ENCODE measurements at places on chromosomes 6 and 20.

DNA sequence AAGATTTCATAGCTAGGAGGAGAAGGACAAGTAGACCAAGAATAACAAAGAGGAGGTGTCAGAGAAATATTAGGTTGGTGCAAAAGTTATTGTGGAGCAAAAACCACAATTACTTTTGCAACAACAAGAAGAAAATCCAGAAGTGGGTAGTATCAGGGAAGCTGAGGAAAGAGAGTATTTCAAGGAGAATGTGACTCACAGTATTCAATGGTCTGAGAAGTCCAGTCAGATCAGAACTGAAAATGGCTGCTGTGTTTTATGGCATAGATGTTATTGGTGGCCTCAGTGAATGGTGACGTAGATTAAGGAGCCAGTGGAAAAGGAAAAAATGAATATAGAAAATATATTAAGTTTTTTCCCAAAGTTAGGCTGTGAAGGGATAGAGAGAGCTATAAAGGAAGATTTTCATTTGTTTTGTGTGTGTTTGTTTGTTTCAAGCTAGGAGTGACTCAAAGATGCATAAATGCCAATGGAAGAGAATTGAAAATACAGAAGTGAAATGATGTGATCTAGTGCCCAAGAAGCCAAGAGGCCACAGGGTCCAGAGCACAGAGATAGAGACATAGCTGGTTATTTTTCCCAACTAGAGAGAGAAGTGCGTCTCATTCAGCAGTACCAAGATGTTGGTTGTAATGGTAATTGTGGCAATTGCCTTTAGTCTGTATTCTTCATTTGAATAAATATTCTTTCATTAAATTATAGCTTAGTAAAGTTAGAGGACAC is 112.8 kb downstream of the ADTRP start:
- DNase-seq, result peak; percentile 14

DNA sequence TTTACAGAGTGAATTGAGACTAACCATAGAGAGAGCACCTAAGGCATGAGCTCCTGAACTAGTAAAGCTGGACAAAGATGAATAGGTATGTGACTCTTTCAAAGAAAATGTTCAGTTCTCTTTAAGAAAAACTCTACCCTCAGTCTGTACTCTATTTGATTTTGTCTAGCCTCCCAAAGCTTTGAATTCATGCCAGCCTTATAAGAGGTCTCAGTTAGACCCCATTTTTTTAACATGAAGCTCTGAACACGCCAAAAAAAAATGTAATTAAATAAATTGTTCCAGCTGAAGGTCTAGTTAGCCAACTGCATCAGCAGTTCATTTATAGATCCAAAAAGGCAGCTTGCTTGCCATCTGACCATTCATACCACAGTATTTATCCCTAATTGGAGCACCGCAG is 71.6 kb downstream of the COL9A1 start:
- DNase-seq, result no peak

- no peak for DNase-seq
These were observed 82.6 kb downstream of the ASXL1 start for GRCh38 chr20:32440758-32441078.

DNA sequence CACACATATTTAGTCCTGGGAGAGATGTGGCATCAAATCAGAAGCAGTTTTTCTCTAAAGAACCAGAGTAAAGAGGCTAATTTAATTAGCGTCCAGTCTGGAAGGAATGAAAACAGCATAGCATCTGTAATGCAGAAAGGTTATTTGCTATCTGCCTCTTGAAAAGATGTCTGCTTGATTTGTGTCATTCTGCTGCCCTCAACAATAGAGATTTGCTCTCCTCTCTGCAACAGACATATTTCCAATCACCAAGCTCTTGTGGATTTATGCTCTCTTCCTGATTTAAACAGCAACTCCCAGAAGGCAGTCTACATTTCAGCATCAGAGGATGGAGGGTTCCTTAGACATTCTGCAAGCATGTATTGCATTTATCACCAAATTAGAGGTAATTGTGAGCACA is 53.5 kb upstream of the AKAP12 start:
- no peak for DNase-seq

GRCh38 chr6:7136859-7137334 is 29.1 kb downstream of the RREB1 start:
- peak; percentile 13 for DNase-seq

- no peak for DNase-seq
These were observed 7.8 kb upstream of the C6orf132 start for GRCh38 chr6:42150254-42150653.

GRCh38 chr6:2876210-2877056 is 26.7 kb downstream of the SERPINB9 start:
- peak; percentile 46 for DNase-seq

GRCh38 chr20:17530153-17530552 is 1.0 kb downstream of the BFSP1 start:
- no peak for DNase-seq

DNA sequence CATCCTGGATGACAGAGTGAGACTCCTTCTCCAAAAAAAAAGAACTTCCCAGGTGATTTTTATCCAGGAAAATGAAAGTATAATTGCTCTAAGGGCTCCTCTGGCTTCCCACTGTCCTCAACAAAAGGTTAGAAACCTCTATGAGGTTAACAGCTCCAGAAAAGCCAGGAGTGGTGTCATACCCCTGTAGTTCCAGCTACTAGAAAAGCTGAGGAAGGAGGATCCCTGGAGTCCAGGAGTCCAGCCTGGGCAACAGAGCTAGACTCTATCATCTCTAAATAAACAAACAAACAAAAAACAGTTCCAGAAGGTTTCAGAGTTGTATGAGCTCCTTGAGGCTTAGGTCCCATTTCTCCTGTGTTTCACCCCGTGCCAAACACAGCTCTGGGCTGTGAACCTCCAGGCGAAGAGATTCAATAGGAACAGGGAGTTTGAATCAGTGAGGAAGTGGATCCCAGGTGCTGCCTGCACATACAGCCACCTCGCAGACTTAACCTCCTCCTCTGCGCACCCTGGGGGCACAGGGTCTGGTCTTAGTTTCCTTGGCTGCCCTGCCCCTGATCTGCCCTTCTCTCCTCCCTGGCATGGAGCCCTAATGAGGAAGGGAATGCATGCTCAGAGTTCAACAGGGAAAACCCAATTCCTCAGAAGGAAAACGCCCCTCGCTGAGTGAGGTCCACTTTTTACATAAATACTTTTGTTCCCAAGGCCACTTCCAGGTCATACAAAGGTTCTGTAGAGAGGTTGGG is 31.0 kb downstream of the ZC3H12D start:
- DNase-seq, result no peak

GRCh38 chr20:62171245-62171644 is 11.6 kb upstream of the MTG2 start:
- no peak for DNase-seq

DNA sequence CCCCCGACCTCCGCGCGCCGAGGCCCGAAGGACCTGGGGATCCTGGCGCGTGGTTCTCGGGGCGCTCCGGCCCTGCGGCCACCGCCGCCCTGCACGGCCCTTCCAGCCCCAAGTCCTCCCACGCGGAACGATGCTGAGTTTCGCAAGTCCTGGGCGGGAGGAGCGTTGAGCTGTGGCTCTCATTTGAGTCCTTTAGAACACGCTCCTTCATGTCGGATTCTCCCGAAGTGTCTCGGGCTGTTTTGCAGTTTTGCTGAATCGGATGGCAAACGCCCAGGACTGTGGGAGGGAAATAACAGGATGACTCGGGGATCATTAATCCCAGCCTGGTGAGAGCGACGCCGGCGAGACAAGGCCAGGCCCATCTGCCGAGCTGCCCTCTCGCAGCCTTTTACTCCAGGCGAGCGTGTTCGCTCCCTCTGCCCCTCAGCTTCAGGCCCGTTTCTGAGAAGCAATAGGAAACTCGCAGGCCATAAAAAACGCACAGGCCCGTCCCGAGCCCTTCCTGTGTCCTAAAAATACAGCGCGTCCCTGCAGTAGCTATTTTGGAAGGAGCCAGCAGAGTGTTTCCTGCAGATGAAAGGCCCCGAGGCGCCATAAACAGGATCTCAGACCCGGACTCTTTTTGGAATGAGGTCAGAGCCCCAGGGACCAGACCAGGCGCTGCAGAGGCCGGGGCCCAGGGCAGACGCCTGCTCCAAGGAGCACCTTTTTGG is 153.5 kb downstream of the DLL1 start:
- no peak for DNase-seq

GRCh38 chr6:73389854-73390253 is 4.8 kb upstream of the DDX43 start:
- no peak for DNase-seq

- no peak for DNase-seq
These were observed 203.4 kb upstream of the SULF2 start for GRCh38 chr20:47988676-47989075.

- no peak for DNase-seq
These were observed 23.8 kb upstream of the ELOVL4 start for GRCh38 chr6:79971193-79971592.

- DNase-seq, result no peak
These were observed 44.8 kb downstream of the PDE10A start for GRCh38 chr6:165618241-165618640.

DNA sequence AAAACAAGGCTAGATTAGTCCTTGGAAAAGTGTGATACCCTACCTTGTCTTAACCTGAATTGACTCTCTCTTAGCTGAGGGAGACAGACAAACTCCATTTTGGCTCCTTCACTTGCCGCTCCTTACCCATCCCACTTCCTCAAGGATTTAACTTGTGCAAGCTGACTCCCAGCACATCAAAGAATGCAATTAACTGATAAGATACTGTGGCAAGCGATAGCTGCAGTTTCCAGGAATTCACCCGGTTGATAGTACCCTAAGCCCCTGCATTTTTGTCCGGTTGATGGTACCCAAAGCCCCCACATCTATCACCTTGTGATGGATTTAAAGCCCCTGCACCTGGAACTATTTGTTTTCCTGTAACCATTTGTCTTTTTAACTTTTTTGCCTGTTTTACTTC is 1.9 kb upstream of the SERINC3 start:
- no peak for DNase-seq

- no peak for DNase-seq
These were observed 16.0 kb downstream of the PCK1 start for GRCh38 chr20:57576617-57577550.

- no peak for DNase-seq
These were observed 5.9 kb downstream of the KCNS1 start for GRCh38 chr20:45094864-45095574.

GRCh38 chr20:43463527-43464218 is 6.0 kb downstream of the SRSF6 start:
- no peak for DNase-seq

DNA sequence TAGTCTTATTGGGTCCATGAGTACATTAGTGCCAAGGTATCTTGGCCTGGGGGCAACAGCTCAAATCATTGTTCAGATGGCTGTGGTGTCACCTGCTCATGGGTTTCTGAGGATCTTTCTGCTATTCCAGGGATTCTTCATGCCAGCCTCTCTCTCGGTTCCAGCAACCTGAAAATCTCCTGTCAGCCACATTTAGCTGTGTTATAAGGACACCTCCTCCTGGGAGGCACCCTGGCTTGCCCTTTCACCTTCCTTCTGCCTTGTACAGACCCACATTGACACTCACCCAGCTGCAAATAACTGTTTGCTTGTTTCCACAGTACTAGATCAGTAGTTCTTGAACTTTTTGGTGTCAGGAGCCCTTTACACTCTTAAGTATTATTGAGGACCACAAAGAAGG is 159.9 kb downstream of the GRM4 start:
- DNase-seq, result no peak

GRCh38 chr20:38766071-38766470 is 17.8 kb downstream of the ACTR5 start:
- no peak for DNase-seq

GRCh38 chr6:100472674-100473073 is 8.0 kb upstream of the SIM1 start:
- DNase-seq, result peak; percentile 84

DNA sequence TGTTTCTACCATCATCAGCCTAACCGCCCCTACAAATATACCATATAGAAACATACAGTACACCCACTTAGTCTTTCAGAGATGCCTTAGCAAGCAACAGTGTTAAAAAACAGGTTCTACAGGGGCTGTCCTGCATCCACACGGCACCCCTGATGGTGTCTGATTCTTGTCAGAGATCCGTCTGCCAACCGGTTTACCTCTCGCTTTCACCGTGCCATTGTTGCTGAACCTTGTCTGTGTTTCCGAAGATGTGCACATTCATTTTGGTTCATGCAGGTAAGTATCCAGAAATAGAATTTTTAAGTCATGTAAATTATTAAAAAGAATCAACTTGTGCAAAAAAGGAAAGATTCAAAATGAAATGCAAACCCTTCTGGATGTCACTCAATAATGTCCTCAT is 52.9 kb downstream of the EPHA7 start:
- DNase-seq, result no peak

GRCh38 chr6:42509256-42509655 is 54.6 kb upstream of the UBR2 start:
- no peak for DNase-seq

DNA sequence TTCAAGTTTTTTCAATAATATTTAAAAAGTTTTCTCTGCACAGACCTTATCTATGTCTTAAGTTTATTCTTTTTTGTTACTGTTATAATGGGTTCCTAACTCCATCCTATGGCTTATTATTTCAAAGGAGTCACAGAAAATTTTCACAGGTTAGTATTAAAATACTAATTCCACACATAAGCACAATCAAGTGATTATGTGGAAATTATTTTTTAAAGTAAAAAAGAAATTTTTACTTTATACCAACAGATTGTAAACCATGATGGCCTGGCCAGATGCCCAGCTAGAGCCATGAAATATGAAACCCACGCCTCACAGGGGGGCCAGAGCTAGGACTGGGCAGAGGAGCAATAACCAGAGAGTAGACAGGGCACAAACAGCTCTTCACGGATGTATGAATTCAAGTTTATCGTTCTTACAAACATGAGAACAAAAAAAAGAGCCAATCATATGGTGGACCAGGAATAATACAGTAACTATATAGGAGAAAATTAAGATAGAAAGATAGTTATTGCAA is 34.0 kb downstream of the NUDT3 start:
- no peak for DNase-seq

GRCh38 chr6:138184230-138184629 is 22.5 kb downstream of the ARFGEF3 start:
- no peak for DNase-seq

GRCh38 chr6:156060013-156060412 is 604.4 kb upstream of the NOX3 start:
- no peak for DNase-seq

GRCh38 chr20:46999801-47000465 is 105.3 kb downstream of the EYA2 start:
- DNase-seq, result no peak

GRCh38 chr6:12608016-12608860 is 108.3 kb upstream of the PHACTR1 start:
- DNase-seq, result peak; percentile 25

GRCh38 chr20:32607727-32608663 is 22.9 kb upstream of the NOL4L start:
- no peak for DNase-seq

- no peak for DNase-seq
These were observed 19.1 kb downstream of the ZFP64 start for GRCh38 chr20:52172392-52173047.

Measured in activated CD4-positive, alpha-beta T cell treated with anti-CD3 and anti-CD28 coated beads, Interleukin-2, Interleukin-6, amounts not matched to agents 100 ng/mL and 50 ng/mL, durations not matched to agents 16 hours and 8 hours (primary cell).